ENCODE measurements at places on chromosomes 1 and 21.

- DNase-seq, result no peak
Measured at GRCh38 chr1:210288116-210288515, 40.6 kb upstream of the HHAT start.

- DNase-seq, result no peak
Measured at GRCh38 chr1:204248954-204249353, 35.2 kb upstream of the GOLT1A start.

DNA sequence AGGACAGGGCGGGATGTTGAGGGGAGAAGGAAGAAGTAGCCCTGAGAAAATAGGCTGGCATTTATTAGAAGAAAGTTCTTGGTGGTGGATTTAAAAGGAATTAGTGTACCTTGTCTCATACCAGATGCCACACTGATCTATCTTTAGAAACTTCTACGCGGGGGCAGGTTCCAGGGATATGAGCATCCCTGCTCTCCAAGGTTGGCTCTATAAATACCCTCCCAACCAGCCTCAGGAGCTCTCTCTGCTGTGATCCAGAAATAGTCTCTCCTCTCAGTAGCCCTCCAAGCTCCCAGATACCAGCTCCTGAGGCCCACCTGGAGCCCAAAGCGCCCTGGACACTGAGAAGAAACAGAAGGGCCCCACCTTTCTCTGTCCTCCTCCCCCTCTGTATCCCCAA lies 128.3 kb upstream of the TNR start:
- no peak for DNase-seq

DNA sequence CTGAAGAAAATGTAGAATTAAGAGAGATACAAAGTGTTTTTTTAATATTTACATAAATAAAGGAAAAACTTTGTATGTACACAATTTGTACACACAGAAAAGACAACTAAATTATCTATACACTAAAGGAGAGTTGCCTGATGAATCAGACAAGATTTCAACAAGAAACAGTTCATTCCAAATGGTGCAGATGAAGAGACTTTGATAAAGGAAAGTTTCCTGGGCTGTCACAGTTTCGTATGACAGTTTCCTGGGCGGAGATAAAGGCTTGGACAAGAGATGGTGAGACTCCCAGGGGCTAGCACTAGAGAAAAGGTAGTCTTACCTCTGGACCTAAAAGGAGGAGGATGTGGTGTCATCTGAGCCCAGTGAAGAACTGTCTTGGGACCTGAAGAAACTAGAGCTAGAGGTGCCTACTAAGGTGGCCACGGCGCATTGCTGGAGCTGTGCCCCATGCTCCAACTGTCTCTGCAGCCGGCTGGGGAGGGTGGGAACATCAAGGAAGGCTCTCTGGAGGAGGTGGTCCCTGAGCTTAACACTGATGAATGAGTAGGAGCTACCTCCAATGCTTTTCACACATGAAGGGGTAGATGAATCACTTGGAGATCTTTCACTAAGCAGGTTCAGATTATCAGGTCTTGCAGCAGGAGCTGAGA lies 32.2 kb downstream of the ETS2 start:
- no peak for DNase-seq

DNA sequence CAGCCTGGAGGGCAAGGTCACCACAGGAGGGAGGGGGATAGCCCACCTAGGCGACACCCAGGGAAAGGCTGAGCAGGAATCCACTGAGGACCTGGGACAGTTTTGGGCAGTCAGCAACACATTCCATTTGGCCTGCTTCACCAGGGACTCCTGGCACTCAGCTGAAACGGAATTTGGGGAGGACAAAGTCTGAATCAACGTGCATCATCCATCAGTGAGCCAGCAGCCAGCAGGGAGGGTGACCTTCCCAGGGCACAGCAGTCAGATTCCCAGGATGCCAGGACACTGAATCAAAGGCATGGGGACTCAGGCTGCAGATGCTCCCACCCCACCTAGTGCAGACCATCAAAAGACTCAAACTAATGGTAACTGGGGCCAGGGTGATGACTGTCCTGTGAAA lies 4.6 kb downstream of the SH3BP5L start:
- DNase-seq, result no peak

DNA sequence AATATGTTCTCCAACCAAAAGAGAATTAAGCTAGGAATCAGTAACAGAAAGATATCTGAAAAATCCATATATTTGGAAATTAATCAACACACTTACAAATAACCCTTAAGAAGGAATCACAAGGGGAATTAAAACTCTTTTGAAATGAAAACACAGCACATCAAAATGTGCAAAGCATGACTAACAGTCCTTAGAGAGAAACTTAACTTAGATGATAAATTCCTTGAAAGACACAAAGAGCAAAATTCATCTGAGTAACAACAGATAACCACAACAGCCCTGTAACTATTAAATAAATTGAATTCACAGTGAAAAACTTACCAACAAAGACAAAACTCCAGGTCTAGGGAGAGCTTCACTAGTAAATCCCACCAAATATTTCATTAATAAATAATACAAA lies 283.8 kb downstream of the SDCCAG8 start:
- DNase-seq, result no peak

DNA sequence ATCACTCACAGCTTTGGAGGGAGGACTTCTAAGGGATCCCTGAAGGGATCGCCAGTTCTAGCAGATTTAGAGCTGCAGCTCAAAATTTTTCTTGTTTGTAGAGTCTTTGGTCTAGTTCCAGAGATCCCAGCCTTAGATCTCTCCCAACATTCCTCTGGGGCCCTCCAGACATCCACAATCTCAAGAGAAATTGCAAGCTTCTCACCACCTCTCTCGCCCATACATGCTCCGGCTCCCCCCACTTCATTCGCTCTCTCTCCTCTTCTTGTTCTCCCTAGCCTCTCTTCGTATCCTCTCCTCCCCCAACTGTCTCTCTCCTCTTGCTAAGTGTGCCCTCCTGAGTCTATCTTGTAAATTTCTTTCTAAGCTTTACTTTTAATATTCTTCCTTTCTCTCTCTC lies 15.1 kb upstream of the TUT4 start:
- DNase-seq, result no peak

DNA sequence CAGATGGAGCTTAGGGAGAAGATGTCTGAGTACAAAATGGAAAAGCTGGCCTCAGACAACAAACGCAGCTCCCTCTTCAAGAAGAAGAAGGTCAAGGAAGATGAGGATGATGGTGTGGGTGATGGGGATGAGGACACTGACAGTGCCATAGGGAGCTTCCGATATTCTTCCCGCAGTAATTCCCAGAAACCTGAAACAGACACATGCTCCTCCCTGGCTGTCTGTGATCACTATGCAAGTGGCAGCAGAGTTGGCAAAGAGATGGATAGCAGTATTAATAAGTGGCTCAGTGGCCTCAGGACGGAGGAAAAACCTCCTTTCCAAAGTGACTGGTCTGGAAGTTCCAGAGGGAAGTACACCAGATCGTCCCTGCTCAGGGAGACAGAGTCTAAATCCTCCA lies 33.8 kb downstream of the STYXL2 start:
- no peak for DNase-seq

- DNase-seq, result no peak
Measured at GRCh38 chr1:32487182-32487581, 22.3 kb downstream of the ZBTB8B start.

- DNase-seq, result no peak
Measured at GRCh38 chr1:183711741-183712361, 58.7 kb upstream of the APOBEC4 start.

DNA sequence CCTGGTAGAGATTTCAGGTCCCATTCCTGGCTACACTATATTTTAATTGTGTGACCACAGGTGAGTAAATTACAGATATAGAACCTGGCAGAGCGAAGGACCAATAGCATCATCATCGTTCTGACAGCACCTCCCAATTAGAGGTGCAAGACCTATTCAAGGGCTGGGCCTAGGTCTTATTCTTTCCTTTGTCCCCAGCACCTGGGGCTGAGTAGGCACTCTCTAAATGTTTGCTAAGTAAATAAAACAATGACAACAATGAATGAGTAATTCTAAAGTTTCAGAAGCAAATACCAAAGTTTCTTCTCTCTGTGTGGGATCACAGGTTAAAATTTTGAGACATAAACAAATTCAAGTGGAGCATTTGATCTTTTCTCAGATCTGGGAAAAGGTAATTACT lies 32.7 kb downstream of the BEND5 start:
- DNase-seq, result no peak

GRCh38 chr1:71086331-71086730 lies 5.5 kb upstream of the ZRANB2 start:
- no peak for DNase-seq

GRCh38 chr1:245225322-245226202 lies 70.8 kb downstream of the KIF26B start:
- DNase-seq, result no peak

DNA sequence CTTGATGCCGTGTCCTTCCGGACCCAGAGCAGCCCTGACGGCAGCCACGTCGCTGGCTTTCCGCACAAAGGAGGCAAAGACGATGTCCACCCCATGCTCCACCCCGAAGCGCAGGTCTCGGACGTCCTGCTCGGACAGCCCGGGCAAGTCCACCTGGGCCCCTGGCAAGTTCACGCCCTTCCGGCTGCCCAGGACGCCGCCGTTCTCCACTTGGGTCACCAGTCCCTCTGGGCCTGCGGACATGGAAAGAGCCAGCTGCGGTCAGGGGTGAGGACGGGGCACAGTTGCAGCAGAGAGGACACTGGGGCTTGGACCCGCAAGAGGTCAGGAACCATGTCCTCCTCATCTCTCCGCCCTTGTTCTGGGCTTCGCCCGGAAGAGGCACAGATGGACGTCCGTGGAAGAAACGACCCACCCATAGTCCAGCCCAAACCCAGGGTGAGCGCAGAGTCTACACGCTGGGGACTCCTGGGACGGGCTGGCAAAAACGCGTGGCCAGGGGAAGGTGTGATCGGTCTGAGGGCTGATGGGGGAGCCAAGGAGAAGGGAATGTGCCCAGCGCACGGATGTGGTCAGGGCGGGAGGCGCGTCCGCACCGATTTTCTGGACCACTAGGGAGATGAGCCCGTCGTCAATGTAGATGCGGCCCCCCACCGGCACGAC lies 6.6 kb downstream of the PKLR start:
- no peak for DNase-seq

- DNase-seq, result no peak
Measured at GRCh38 chr1:230066031-230066430, 1.0 kb upstream of the GALNT2 start.

GRCh38 chr1:247437551-247438505 lies 20.1 kb downstream of the OR2B11 start:
- no peak for DNase-seq

GRCh38 chr1:117215019-117215418 lies 4.3 kb upstream of the VTCN1 start:
- no peak for DNase-seq

DNA sequence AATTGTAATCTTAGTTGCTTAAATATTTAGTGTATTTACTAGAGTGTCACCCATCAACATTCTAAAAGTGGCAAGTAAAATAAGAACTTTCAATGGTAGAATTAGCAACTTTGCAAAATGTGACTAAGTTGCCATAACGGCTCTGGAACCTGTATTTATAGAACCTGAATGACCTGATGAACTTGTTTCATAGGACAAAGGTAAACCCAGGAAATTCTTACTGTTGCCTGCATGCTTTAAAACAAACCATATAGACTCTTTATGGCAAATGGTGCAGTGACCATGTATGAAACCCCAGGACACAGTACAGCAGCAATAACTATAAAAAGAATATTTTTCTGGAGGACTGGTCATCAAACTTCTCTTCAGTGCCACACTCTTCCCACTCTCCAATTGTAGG lies 22.9 kb downstream of the AK2 start:
- DNase-seq, result no peak

- no peak for DNase-seq
Measured at GRCh38 chr1:234861761-234862160, 251.8 kb upstream of the IRF2BP2 start.

DNA sequence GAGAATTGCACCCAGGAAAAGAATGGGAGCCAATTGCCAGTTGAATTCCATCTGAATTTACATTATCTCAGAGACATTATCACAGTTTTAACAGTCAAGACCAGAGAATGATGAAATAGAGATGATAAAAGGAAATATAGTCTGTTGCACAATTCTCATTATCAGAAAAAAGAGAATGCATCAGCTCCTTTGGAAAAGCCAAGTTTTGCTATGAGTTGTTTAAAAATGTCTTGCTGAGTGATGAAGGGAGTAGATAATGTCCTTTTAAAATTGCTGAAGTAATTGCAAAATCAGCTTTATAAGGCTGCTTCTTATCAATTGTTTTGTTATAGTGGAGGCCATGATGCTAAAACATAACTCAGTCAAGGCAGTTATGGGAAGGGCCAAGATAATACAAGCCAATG lies 37.9 kb upstream of the EEIG2 start:
- DNase-seq, result no peak

- no peak for DNase-seq
Measured at GRCh38 chr1:165544996-165545395, 1.2 kb downstream of the LRRC52 start.

- no peak for DNase-seq
Measured at GRCh38 chr1:48675251-48675650, 101.4 kb downstream of the BEND5 start.

- DNase-seq, result no peak
Measured at GRCh38 chr21:15775981-15776380, 46.2 kb downstream of the USP25 start.

- no peak for DNase-seq
Measured at GRCh38 chr1:58824753-58825389, 41.0 kb upstream of the JUN start.

DNA sequence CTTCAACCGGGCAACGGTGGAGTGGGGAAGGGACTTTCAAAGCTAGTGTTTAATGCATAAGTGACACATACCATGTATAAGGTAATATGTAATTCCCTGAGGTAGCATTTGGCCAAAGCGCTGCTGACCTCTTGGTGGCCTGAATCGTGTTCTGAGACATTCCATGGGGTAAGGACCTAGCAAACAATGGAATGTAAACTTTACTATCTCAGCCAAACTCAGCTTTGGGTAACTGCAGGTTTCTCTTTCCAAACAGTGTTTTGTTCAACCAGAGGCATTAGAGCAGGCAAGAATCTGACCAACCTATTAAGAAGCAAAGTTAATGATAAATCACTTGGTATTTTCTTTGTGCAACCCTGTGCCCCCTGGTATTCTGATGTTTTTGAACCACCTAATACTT lies 22.0 kb downstream of the TGFB2 start:
- no peak for DNase-seq

GRCh38 chr1:244246334-244246733 lies 195.3 kb downstream of the ZBTB18 start:
- no peak for DNase-seq

GRCh38 chr1:42239555-42239954 lies 75.0 kb upstream of the GUCA2A start:
- no peak for DNase-seq

DNA sequence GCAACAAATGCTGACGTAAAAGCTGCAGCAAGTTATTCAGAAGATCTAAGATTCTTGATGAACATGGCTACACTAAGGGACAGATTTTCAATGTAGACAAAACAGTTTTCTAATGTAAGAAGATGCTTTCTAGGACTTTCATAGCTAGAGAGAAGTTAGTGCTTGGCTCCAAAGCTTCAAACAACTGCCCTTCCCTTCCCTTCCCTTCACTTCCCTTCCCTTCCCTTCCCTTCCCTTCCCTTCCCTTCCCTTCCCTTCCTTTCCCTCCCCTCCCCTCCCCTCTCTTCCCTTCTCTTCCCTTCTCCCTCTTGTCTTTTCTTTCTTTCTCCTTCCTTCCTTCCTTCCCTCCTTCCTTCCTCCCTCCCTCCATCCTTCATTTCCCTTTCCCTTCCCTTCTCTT lies 365.3 kb upstream of the ADGRL4 start:
- no peak for DNase-seq
